ENCODE measurements at places on chromosomes 2 and 18. TPM values are rescaled to one million over a fixed set of nuclear protein-coding genes. Genes with fewer than 3 reads are reported as not detected.

The RNF181 gene
- 89.4 TPM for total RNA-seq

The PRKAG3 gene
- not detected for total RNA-seq

DNA sequence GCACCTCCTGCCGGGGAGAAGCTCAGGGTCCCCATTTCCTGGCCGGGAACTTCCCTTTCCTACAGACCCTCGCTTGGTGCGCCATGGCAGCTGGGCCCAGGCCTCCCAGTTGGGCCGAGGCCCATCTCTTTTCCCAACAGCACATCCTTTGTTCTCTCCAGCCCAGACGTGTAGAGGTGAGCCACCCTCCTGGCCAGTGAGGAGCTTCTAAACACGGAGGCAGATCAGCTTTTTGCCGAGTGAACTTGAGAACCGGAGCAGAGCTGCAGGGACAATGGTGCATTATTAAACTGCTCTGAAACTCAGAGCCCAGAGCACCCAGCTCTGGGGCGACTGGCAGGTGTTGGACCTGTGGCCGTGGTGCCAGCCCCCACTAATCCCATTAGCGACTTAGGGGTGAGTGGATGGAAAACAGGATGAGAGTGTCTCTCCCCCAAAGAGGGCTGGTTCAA lies 25.4 kb downstream of the SH3BP4 start:
- DNase-seq = no peak

DNA sequence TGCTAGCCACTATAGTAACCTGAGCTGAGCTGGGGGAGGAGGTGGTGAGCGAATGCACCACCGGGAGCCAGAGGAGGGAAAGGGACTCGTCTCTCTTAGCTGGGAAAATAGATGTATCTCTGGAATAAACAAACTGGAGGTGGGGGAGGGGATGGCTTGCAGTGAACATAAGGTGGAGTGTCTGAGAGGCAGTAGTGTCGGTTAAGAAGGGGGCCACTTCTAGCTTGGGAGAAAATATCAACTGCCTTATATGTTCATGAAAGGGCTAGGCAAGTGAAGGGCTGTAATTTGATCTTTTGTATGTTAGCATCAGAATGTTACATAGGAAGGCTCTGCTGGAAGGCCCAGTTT lies 2.2 kb downstream of the SETBP1 start:
- no peak for DNase-seq
